ENCODE measurements at places on chromosomes 5 and 9.
A peak's percentile ranks its signal among the peaks of the same experiment; 100 is the strongest.

- ATAC-seq: peak; percentile 75
These were observed 212.6 kb downstream of the MCTP1 start for GRCh38 chr5:95072281-95072680.

DNA sequence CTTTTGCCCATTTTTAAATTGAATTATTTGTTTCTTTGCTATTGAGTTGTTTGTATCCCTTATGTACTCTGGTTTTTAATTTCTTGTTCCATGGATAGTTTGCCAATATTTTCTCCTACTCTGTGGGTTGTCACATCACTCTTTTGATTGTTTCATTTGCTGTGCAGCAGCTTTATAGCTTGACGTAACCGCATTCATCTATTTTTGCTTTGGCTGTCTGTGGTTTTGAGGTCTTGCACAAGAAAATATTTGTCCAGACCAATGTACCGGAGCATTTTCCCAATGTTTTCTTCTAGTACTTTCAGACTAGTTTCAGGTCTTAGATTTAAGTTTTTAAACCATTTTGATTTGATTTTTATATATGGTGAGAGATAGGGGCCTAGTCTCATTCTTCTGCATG is 36.2 kb upstream of the ZNF366 start:
- ATAC-seq: no peak

GRCh38 chr5:65329266-65329665 is 152.5 kb downstream of the ADAMTS6 start:
- ATAC-seq: no peak

- no peak for ATAC-seq
These were observed 146.4 kb upstream of the C9orf72 start for GRCh38 chr9:27719711-27720110.

DNA sequence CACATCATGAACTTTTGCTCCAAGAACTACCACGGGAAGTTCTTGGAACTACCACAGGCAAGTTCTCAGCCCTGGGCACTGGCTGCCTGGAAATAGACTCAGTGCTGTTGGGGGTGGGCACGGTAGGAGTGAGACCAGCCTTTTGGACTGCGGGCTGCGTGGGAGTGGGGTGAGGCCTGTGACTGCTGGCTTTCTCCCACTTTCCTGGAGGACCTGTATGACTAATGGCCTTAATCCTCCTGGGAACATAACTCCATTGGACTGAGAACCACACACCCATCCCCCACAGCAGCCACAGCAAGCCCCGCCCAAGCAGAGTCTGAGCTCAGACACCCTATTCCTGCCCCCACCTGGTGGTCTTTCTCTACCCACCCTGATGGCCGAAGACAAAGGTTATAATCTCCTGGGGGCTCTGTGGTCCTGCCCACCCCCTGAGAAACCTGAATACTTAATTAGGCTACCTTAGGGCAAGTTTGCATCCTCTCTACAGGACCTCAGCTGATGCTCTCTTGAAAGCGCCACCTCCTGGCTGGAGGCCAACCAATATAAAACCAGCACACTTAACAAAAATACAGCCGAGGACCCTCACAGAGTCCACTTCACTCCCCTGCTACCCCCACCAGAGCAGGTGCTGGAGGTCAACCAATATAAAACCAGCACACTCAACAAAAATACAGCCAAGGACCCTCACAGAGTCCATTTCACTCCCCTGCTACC is 112.6 kb downstream of the CACNA1B start:
- ATAC-seq: peak; percentile 57

DNA sequence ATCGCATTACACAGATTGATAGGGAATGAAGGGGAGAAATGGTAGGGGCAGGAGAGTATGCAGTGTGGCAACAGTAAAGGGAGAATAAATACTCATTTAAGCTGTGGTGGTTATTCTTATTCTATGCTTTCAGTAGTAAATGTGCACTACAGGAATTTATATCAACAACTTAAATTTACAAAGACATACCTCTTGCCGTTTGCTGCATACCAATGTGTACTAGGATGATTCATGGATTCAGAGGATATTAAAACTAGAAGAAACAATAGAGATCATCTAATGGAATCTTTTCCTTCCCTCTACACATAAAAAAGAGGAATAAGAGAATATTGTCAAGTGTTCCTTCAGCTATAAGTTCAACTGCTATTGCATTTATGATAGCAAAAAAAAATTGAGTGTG is 103.3 kb upstream of the RASA1 start:
- no peak for ATAC-seq

DNA sequence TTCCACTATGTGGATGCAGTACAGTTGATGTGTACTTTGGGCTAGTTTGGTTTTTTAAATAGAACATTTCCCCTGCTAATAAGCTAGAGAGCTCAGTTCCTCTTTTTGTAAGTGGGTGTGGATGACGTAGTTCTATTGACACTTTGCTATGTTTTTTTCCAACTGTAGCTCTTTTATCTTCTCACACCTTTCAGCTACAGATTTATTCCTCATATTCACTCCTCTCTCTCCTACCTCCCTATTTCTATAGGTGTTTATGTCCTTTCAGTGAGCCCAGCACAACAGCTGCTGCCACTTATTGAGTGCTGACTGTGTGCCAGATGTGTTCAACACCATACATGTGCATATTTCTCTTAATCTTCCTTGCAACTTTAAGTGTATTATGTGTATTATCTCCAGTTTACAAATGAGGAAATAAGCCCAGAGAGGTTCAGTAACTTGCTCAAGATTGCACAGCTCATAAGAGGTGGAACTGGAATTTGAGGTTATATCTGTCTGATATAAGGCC is 215.7 kb downstream of the SEMA6A start:
- no peak for ATAC-seq

DNA sequence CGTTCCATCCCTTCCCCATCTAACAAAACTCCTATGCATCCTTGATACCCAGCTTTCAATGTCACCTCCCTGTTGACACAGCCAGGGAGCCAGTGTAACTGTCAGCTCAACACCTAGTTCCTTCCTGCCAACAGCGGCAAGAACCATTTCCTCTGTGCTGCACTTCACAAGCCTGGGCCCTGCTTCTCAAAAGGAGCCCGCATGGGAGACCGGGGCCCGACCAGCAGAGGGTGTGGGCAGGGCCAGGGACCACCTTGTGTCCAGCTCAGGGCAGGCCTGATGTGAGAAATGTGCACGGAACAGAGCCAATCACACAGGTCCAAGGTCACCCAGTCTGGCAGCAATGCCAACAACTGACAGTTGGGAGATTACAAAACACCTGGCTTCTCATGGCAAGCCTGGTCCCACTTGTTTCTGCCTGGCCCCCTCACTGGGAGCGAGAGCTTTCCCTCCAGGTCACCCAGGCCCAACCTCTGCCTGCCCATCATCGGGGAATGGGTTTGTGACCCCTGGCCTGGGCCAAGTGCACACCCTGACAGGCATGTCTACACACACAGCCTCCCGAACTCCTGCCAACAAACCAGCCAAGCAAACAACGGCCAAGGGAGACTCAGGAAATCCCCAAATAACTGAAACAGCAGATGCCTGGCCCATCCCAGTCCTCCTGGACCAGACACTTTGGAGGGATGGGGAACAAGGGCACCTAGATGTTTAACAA is 3.1 kb downstream of the RNF44 start:
- ATAC-seq: no peak

DNA sequence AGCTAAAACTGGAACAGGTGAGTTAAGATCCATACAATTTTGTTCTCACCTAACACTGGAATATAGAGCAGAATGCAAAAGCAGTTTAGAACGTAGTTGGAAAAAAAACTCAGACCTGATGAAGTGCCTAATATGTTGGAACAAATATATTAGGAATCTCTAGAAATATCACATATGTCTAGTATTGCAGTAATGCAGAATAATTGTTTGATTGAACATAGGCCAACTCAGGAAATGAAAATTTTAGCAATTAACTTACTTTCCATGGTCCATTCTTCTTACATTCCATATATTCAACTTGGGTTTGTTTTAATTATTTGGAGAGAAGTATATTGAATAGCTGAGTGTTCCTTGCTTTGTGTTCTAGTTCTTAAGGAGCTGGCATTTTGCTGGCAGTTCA is 111.8 kb upstream of the ADAMTSL1 start:
- no peak for ATAC-seq

DNA sequence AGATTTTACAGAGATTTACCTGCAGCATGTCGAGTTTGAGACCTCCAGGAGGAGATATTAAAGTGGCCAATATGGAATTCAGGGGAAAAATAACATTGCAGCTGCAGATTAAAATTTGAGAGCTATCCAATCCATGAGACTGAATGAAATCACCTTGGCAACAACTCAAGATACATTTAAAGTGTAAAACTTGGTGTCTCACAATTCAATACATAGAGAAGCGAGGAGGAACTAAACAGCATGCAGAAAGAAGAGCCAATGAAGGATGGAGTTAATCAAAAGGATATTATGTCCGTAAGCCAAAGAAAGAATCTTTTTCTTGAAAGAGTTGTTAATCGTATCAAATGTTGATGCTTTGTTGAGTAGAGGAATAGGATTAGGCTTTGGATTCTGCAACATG is 455.1 kb downstream of the CDH18 start:
- ATAC-seq: no peak

GRCh38 chr5:163964671-163965070 is 459.3 kb downstream of the MAT2B start:
- ATAC-seq: no peak

GRCh38 chr5:124704594-124705284 is 41.7 kb downstream of the ZNF608 start:
- ATAC-seq: no peak

GRCh38 chr5:128546658-128547281 is 8.7 kb upstream of the FBN2 start:
- ATAC-seq: peak; percentile 82

DNA sequence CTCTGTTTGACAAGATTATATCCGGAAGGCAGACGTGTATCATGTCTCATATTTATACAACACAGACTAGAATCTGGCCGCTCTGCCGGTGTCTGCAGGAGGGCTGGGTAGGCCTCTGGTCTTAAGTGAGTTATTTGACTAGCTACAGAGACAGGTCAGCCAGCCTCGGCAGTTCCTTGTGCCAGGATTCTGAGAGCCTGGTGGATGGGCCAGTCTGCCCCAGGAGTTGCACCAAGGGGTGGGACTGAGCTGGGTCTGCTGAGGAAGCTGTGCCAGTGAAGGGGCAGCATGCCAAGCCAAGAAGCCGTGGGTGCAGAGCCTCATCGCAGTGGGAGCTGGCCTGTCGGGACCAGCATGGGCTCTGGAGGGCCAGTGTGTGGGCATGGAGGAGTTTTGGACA is 7.1 kb downstream of the SNX18 start:
- no peak for ATAC-seq

GRCh38 chr5:180059326-180059725 is 12.2 kb downstream of the RNF130 start:
- no peak for ATAC-seq

- ATAC-seq: no peak
These were observed 39.8 kb upstream of the PITX1 start for GRCh38 chr5:135073761-135074345.

- ATAC-seq: no peak
These were observed 195.2 kb downstream of the AOPEP start for GRCh38 chr9:94921656-94922055.

- no peak for ATAC-seq
These were observed 223.3 kb downstream of the EBF1 start for GRCh38 chr5:158876263-158876942.

- no peak for ATAC-seq
These were observed 143.2 kb downstream of the SSBP2 start for GRCh38 chr5:81607693-81608092.

GRCh38 chr9:82247318-82247717 is 258.7 kb downstream of the SPATA31D1 start:
- no peak for ATAC-seq

DNA sequence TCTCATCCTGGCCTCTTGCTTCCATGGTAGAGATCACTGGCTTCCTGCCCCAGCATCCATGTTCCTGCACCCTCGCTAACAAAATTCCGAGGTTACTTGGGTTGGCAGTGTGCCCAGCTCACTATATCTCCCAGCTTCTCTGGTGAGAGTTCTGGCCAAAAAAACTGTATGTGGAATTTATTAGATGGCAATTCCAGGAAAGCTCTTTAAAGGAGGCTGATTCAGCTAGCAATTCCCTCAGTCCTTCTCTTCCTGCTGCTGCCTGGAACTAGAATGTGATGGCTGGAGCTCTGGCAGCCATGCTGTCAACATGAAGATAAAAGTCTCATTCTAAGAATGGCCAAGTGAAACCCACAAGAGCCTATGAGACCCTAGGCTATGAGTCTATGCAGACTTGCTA is 88.8 kb downstream of the SECISBP2 start:
- no peak for ATAC-seq

DNA sequence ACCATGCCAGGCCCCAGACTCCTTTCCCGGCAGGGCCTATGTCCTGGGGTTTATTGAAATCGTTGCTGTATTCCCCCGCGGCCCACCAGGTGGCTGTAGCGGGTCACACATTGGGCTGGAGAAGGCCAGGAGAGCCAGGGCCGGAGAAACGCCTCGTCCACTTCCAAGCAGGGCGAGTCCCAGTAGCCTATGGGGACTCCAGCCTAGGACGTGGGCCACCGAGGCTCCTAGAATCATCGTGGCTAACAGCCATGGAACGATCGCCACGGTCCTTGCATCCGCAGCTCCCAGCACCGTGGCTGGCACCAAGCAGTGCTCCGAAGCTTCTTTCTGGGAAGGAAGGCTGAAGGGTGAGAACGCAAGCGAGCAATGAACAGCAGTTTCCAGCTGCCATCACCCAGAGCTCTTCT is 87.7 kb downstream of the ENTREP1 start:
- ATAC-seq: peak; percentile 35

GRCh38 chr9:76717176-76717575 is 47.1 kb upstream of the PCA3 start:
- peak; percentile 85 for ATAC-seq

- no peak for ATAC-seq
These were observed 40.6 kb downstream of the ACTL7B start for GRCh38 chr9:108815156-108815555.

GRCh38 chr5:21654556-21654955 is 1198.6 kb downstream of the CDH12 start:
- no peak for ATAC-seq

DNA sequence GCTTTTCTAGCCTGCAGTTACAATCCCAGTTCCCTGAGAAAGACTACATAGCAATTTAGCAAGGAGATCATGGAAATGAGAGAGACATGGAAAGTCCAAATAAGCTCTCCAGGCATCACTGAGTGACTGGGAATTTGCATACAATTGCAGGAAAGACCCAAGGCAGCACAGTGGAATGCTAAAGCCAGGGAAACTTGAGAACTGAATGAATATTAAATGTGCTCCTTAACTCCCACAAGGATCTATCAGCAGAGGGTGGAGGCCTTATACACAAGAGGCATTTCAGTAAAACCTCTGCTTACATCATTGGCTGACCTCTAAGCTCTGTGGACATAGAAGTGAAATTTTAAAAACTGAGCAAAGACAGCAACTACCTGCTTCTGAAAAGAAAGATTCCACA is 355.6 kb upstream of the DAB2 start:
- no peak for ATAC-seq

DNA sequence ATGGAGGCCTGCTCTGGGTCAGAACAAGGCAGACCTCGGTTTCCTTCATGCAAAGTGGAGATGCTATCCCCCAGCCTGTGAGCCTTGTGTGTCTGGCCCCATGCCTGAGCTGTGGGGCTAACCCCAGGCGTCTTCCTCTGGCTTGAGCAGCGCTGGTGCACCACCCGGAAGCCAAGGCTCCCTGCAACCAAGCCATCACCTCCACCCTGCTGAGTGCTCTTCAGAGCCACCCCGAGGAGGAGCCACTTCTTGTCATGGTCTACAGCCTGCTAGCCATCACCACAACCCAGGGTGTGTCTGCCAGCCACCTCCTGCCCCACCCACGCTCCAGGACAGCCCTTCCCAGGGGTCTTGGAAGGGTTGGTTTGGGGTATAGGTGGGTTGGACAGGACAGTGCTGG is 16.2 kb downstream of the REXO4 start:
- ATAC-seq: no peak

- ATAC-seq: no peak
These were observed 674.9 kb downstream of the SEMA5A start for GRCh38 chr5:8870959-8871355.

- ATAC-seq: no peak
These were observed 152.5 kb upstream of the ALDH1B1 start for GRCh38 chr9:38240051-38240450.

Measured in motor neuron (in vitro differentiated cells).